ENCODE measurements at places on chromosomes 3 and 15.

DNA sequence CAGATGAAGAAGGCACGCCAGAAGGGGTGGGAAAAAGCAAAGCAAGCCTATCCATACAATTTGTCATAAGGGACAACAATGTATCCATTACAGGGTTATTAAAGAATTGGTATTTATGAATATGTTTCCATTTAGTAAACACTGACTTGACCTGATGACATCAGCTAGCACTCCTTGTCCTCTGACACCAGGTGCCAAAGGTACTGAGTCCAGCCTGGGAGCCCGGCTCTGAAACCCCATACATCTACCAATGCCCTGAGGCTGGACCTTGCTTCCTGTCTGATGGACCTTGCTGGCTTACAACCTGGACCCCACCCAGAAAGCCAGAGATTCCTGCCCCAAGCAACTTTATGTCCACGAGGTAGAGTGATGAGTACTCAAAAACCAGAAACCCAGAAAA, 263.0 kb upstream of the ATP11B start:
- no peak for DNase-seq

DNA sequence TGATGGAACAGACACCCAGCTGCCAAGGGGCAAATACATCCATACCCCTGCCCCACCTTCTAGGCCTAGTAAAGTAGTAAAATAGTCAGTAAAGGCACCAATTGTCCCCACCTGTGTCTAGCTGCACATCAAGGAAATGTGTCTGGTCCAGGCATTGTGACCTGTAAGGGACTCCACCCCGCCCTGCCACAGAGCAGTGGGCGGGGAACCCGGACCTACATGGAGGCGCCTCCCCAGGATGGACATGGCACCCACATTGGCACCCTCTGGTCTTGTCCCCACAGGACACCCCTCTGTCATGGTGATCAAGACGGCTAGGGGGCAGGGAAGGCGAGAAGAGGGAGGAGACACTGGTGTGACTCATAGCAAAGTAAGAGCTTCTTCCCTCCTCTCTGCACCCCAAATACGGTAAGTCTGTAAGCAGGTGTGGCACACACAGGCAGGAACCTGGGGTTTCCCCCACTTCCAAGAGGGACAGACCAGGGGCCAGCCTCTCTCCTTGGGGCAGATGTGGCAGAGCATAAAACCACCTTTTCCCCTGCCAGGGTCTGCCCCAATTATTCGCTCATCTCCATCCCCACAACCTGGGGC, 13.5 kb upstream of the LINGO1 start:
- no peak for DNase-seq

GRCh38 chr3:19527746-19528145, 379.4 kb downstream of the KCNH8 start:
- DNase-seq: no peak

GRCh38 chr15:72086010-72086697, 31.8 kb downstream of the MYO9A start:
- no peak for DNase-seq

GRCh38 chr3:77078279-77078678, 38.4 kb downstream of the ROBO2 start:
- no peak for DNase-seq

DNA sequence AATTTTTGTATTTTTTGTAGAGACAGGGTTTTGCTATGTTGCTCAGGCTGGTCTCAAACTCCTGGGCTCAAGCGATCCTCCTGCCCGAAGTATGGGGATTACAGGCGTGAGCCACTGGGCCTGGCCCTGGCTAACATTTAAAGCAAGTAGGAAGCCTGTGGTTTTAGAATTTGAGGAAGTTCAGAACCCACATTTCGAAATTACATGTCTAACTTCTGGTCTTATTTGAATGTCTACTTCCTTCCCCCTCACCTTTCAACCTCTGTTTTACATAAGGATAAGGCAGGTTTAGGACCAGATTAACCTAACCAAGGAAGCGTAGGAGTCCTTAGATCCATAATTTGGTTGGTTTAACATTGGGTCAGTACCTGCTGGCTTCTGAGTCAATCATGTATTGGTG, 120.5 kb upstream of the PROK2 start:
- DNase-seq: no peak

GRCh38 chr3:67384760-67385397, 269.5 kb downstream of the SUCLG2 start:
- peak; percentile 54 for DNase-seq

DNA sequence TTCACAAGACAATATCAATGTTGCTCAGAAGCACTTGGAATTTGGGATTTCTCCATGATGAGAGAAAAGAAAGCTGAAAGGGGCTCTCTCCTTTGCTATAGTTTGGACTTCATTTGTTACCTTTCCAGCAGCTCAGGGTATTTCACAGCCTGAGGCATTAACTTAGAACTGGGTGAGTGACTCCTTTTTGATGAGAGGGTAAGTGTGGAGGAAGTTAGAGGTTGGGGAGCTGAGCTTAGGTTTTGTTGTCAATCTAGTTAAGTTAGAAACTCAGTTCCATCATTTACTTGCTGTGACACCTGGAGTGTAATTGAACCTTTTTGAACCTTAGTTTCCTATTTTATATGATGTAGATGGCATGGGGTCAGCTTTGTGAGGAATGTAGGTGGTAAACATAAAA, 359.1 kb downstream of the PDCD6IP start:
- no peak for DNase-seq

DNA sequence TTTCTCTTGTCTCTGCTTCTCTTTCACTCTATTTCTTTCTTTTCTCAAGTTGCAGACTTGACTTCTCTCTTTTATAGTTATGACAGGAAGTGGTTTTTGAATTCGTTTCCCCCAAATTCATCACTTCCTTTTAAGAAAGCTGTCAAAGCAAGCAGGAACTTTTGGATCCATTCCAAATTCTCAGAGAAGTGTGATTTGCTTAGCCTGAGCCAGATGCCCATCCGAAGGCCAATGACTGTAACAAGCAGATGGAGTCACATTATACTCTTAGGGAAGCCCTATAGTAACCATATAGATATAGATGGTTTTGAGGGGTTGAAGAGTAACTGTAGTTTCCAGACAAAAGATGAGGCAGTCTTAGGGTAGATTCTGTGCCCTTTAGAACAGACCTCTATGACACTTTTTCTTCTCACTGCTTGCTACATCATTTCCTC, 592.0 kb upstream of the KCNMB2 start:
- no peak for DNase-seq

- no peak for DNase-seq
These were observed 35.0 kb downstream of the GSK3B start for GRCh38 chr3:120059081-120059864.

DNA sequence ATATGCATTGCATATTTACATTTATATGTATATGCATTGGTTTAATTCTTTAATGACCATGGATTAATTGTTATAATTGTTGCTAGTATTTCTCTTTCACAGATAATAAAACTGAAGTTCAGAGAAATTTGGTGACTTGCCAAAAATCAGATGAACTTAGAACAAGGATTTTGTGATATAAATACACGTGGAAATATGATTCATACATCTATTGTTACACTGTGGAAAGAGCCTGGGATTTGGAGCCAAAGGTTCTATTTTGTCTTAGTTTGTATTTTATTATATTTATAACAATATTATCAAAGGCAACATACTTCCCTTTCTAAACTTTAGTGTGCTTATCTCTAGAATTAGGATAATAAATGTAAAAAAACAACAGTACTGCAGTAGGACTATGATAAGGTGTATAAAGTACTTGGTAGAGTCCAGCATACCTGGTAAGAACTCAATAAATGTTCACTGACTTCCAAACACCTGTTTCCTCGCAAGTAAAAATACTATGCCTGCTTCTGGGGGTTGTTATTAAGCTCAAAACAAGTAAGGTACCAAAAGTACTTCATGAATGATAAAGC, 342.9 kb downstream of the THSD4 start:
- no peak for DNase-seq

- DNase-seq: no peak
These were observed 79.3 kb downstream of the ATG7 start for GRCh38 chr3:11351451-11351850.

DNA sequence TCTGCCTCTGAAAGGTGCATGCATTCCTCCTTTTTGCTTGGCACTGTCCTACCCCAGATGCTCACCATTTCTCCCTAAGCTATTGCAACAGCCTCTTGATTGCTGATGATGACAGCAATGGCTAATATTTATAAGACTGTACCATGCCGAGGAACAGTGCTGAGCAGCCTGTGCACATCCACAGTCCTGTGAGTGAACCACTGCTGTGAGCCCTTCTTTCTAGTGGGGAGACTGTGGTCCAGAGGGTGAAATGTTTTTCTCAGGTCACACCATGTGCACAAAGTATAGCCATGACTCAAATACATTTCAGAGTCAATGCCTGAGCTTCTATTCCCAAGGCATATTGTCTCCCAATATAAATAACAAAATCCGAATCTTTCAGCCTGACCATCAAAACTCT, 231.2 kb upstream of the LRTM1 start:
- no peak for DNase-seq

DNA sequence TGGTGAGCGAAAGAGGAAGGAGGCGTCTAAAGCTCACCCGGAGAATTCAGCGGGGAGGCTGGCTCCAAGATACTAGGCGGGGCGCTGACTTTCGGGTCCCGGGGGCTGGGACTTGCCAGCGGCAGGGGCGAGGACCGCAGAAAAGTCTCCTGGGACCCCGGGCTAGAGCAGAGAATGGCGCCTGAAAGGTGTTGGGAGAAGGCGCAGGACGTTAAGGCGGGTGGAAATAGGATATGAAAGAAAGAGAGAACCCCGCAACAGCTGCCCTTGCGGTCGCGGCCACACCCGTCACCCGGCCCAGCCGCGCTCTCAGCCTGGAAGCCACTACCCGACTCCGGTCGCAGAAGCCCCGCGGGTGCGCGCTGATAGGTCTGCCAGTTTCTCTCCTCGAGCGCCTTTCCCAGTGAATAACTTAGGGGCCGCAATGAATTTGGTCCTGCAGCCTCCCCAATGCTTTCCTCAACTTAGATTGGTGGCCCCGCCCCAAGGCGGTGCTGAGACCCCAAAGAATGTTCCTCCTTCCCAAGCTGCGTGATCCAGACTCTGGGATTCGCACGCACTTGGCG, 604 bp downstream of the LTK start:
- peak; percentile 50 for DNase-seq
